ENCODE measurements at places on chromosomes 7 and 10.

DNA sequence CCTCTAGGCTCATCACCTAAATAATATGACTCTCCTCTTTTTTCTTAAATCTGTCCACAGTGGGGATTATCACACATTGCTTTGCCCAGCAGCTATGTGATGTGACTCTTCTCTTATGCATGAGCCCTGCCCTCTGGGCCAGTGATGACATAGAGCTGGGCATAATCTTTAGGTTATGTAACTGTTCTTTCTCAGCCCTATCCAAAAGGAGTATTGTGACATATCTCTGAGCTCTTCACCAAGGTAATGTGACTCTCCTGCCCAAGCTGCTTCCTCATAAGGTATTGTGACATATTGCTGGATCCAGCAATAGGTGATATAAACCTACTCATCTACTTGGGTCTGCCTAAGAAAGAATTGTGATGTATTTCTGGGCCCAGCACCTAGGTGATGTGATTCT is 37.7 kb upstream of the ZNF107 start:
- no peak for DNase-seq

GRCh38 chr10:45660876-45661411 is 11.6 kb downstream of the ZFAND4 start:
- no peak for DNase-seq

GRCh38 chr10:86072413-86072812 is 294.2 kb downstream of the GRID1 start:
- no peak for DNase-seq

GRCh38 chr7:41239596-41239995 is 463.3 kb downstream of the INHBA start:
- DNase-seq, result no peak

- DNase-seq, result no peak
Observed at GRCh38 chr10:110733218-110733952, 89.2 kb downstream of the RBM20 start.

GRCh38 chr10:9243941-9244411 is 1189.5 kb downstream of the GATA3 start:
- no peak for DNase-seq

- no peak for DNase-seq
Observed at GRCh38 chr10:131811630-131812403, 89.0 kb upstream of the PPP2R2D start.

GRCh38 chr10:76961841-76962240 is 675.8 kb downstream of the KCNMA1 start:
- DNase-seq, result no peak

GRCh38 chr10:7601023-7601656 is 65.6 kb downstream of the ITIH5 start:
- no peak for DNase-seq

- no peak for DNase-seq
Observed at GRCh38 chr10:123303581-123304337, 149.6 kb downstream of the BUB3 start.

DNA sequence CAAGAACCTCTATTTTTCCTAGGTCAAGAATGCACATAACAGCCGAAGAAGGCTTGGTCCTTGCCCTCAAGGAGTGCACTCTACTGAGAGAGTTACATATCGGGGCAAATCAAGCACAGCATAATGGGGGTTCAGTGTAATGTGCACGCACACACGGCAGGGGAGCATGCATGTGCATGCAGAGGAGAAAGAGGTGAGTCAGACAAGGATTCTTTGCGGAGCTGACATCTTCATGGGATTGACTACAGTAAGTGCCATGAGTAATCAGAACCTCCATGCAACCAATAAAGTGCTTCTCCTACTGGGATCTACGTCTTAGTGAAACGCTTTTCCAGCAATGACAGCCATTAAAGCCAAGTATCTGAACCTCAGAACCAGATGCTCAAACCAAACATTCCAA is 123.6 kb downstream of the RNF216 start:
- DNase-seq, result no peak

DNA sequence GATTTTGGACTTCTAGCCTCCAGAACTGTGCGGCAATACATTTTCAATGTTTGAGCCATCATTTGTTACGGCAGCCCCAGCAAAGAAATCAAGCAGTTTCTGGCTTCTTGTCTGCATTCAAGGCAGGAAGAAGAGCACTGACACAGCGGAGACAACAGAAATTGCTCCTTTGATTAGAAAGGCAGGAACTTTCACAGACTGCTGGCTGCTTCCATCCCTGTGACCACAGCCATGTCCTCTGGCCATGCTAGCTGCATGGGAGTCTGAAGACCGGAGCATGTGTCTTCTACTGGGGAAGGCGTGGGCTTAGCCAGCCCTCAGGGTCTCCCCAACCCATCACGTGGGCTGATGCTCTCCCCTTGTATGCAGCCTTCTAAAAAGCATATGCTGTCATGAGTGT is 19.1 kb downstream of the C10orf71 start:
- no peak for DNase-seq

DNA sequence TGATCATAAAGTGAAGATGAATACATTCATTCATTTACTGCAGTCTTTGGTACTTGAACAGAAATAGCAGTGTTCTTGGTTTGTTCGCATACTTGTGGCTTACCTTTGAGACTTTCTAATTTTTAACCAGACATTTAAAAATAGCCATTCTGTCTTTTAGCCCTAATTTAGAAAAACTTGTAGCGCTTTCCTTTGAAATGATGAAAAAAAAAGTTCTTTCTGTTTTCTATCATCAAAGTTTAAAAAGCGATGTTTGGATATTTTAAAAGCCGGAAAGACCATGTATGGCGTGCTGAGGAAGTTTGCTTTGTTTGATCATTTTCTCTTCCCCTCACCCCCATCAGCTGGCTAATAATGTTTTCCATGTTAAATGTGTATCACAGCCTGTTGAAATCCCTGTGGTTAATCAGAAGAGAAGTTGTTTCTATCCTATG is 116.3 kb downstream of the CUX1 start:
- DNase-seq, result no peak

DNA sequence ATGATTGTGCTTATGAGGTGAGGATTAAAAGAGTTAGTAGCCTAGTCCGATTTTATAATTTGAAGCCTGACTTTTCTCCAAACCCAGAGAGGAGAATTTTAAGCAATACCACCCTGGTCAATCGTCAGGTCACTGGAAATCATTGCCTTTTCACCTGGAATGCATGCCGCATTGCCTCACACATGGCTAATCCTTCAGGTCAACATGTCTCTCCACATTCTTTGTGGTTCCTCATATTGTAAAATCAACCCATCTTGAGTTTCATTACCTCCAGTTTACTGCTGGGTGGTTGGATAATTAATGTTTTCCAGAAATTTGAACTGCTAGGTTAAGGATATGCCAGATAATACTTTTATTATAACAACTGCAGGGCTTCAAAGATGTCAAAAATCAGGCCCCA is 55.6 kb upstream of the SEMA3E start:
- DNase-seq, result no peak

DNA sequence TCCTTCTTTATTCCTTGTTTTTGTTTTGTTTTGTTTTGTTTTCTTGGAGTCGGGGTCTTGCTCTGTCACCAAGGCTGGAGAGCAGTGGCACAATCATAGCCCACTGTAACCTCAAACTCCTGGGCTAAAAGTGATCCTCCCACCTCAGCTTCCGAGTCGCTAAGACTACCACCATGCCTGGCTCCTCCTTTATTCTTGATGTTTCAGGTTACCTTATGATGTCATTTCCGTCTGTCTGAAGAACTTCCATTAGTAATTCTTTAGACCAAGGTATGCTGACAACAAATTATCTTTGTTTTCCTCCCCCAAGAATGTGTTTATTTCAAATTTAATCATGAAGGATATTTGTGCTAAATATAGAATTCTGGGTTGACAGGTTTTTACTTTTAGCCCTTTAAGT is 18.1 kb upstream of the ATAD1 start:
- DNase-seq, result no peak

GRCh38 chr10:92327445-92328433 is 36.8 kb downstream of the MARCHF5 start:
- DNase-seq, result no peak

DNA sequence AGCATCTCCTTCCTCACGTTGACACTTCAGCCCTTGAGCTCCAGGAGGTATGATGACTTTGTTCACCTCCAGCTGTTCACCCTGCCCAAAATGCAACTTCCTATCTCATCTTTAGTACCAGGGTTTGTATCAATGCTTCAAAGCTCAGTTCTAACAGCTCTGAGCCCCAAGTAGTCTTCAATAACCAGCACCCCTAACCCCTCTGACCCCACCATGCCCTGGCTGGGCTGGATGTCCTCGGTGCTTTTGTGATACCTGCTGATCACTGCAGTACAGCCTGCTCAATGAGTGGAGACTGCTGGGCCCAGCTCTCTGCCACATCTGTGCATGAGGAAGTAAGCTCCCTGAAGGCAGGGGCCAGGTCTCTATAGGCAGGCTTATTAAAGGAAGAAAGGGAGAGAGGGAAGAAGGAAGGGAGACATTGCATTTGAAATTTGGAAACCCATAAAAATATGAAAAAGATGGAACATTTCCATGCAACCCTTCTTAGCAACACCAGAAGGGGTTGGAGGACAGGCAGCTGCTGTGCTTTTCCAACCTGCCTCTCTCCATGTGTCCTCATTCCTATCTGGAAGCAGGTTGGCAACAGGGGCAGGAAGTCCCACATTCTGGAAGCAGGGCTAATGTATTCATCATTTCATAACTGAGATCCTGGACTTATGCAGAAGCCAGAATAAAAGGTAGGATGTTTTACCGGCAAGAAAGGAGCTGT is 756.1 kb downstream of the GRID1 start:
- DNase-seq, result no peak

DNA sequence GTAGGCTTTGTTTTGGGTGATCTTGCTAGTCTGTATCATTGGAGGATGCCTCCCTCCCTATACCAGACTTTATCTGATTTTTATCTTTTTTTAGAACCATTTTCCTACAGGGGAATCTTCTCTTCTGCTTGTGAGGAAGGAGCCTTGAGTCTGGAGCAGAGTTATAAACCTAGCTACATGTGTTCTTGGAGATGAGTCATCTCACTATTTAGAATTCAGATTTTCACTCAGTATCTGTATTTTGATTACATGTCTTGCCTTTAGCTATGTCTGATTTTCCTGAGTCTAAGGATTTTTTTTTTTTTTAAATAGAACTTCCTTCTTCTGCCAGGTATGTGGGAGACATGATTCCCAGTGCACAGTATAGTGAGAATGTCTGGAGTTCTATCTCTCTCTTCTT is 211.6 kb upstream of the MBL2 start:
- DNase-seq, result no peak

DNA sequence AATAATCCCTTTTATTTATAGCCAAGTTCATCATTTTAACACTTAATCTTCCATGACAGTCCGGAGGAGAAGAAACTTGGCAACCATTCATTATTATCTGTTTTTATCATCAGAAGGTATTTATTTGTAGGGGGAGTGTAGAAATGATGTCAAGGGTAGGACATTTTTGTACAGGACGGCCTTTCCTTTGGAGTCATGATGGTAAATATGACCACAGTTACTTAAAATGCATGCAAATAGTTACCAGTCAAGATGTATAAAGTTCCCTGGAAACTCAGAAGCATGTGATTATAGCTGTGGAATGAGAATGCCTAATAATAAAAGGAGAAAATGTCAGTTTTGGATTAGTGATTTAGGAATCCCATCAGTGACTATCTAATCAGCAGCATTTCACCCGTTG is 183.1 kb upstream of the PRPS1L1 start:
- no peak for DNase-seq

GRCh38 chr10:29269486-29269885 is 19.4 kb upstream of the LYZL1 start:
- DNase-seq, result no peak

DNA sequence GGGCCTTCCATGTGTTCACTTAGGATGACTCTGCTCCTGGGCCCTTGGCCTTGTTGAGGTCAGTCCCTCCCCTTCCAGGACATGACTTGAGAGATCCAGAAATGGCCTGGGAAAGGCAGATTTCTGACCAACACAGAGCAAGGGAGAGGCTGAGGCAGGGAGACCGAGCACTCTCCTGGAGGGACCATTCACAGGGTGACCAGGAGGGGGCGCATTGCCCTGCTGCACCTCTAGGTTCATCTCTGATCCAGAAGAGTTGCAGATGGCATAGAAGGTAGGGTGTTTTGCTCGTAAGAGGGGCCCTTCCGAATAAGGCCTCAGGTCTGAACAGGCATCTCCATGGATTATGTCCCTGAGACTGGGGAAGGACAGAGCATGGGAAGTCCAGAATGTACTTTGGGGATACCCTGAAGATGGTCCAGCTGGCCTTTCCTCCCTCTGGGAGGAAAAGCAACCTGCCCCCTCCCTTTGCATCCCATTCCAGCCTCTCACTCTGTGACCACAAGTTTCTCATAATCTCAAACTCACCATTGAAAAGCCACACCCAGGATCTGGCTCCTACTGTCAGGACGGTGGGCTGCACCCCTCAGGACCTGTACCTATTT is 6.6 kb downstream of the DMBT1 start:
- no peak for DNase-seq

GRCh38 chr7:129643550-129644170 is 32.1 kb downstream of the NRF1 start:
- no peak for DNase-seq

DNA sequence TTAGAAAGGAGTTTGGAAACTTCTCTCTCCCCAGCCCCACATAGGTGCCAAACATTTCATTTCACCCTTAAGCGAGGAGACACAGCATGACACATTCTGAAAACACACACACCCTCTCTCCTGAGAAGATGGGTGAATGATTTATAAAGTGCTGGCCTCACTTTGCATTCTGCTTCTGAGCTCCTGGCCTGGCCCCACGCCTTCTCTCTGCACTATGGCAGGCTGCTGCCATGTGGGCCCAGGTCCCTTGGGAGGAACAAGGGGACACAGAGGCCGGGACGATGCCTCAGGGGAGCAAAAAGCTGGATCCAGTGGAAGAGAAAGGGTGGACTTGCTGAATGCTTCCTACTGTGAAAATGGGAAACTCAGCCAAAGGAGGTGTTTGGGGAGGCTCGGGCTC is 56.0 kb downstream of the CPXM2 start:
- DNase-seq, result no peak

DNA sequence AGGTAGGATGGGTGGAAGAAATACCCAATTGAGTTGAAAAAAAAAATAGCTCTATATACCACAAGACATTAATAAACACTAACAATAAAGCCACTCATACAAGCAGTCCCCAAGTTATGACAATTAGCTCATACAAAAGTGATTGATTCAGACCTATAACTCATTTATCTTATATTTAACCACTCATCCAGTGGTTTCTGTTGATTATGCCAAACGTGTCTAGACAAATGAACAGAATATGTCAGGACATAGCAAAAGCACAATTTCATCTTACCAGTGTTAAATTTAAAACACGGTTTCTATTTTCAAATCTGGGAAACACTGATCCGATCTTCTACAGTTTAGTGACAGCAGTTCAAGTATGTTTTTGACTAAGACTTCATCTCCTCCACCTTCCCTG is 17.0 kb downstream of the ABI1 start:
- no peak for DNase-seq

GRCh38 chr7:11341285-11341944 is 367.7 kb downstream of the PHF14 start:
- no peak for DNase-seq
